ENCODE measurements at places on chromosomes 1 and 21. TPM values are rescaled to one million over a fixed set of nuclear protein-coding genes. Genes with fewer than 3 reads are reported as not detected.

The UBE2J2 gene
- total RNA-seq, result 71.9 TPM

The KCNAB2 gene
- 4.1 TPM for total RNA-seq

The XCL1 gene
- not detected for total RNA-seq

The EXTL1 gene
- total RNA-seq, result 1.8 TPM

The LRRN2 gene
- 71.1 TPM for total RNA-seq

The KCNT2 gene
- total RNA-seq, result 7.1 TPM

The SCCPDH gene
- total RNA-seq, result 19.5 TPM

The CSDE1 gene
- 538 TPM for total RNA-seq

The VPS72 gene
- 83.5 TPM for total RNA-seq

The GBP1 gene
- 9.9 TPM for total RNA-seq

The KCNE2 gene
- not detected for total RNA-seq

The PCP4L1 gene
- total RNA-seq, result not detected

The TLCD4 gene
- 0.41 TPM for total RNA-seq

The TOE1 gene
- total RNA-seq, result 9.7 TPM

The LRRC8D gene
- total RNA-seq, result 33.9 TPM

The SPRR5 gene
- total RNA-seq, result not detected

The CTTNBP2NL gene
- 84.0 TPM for total RNA-seq

The C1orf210 gene
- total RNA-seq, result not detected

The KCNJ10 gene
- total RNA-seq, result not detected

The VCAM1 gene
- not detected for total RNA-seq

The USP25 gene
- total RNA-seq, result 38.0 TPM

The TAS1R3 gene
- total RNA-seq, result 1.2 TPM

The ZBED6 gene
- total RNA-seq, result 30.3 TPM

The LGR6 gene
- total RNA-seq, result 0.23 TPM

The HOOK1 gene
- total RNA-seq, result 8.2 TPM

The FCRL5 gene
- total RNA-seq, result not detected

The PDC gene
- not detected for total RNA-seq

The GPX7 gene
- total RNA-seq, result 59.4 TPM

The GADD45A gene
- 46.5 TPM for total RNA-seq

The VANGL2 gene
- 79.8 TPM for total RNA-seq

The HSD3B1 gene
- not detected for total RNA-seq

The AMY2B gene
- total RNA-seq, result 3.4 TPM

The ANKRD65 gene
- 0.31 TPM for total RNA-seq

The ELAVL4 gene
- total RNA-seq, result 3.0 TPM

The KCNJ15 gene
- 0.97 TPM for total RNA-seq

The KRTAP21-2 gene
- total RNA-seq, result not detected

The VWA5B1 gene
- not detected for total RNA-seq

The MAP7D1 gene
- 189 TPM for total RNA-seq

The PM20D1 gene
- total RNA-seq, result not detected

The LCE1E gene
- total RNA-seq, result not detected

The MX2 gene
- 5.4 TPM for total RNA-seq

The ACP6 gene
- 19.2 TPM for total RNA-seq

The LHX4 gene
- 1.5 TPM for total RNA-seq

The AVPR1B gene
- total RNA-seq, result not detected

The C1orf94 gene
- not detected for total RNA-seq

The ECM1 gene
- total RNA-seq, result 637 TPM

The PLA2G2D gene
- not detected for total RNA-seq

The FCRL2 gene
- not detected for total RNA-seq

The IL19 gene
- not detected for total RNA-seq

The CD160 gene
- not detected for total RNA-seq

The RCAN3 gene
- 24.9 TPM for total RNA-seq

The HAPLN2 gene
- 1.3 TPM for total RNA-seq

The DNAI4 gene
- 5.1 TPM for total RNA-seq

The RIPK4 gene
- 9.6 TPM for total RNA-seq

The DMAP1 gene
- 87.9 TPM for total RNA-seq

The LCE3E gene
- total RNA-seq, result not detected

The MCOLN2 gene
- total RNA-seq, result 0.64 TPM

The SUSD4 gene
- 18.5 TPM for total RNA-seq
